ENCODE measurements at places on chromosomes 12 and 14. TPM values are rescaled to one million over a fixed set of nuclear protein-coding genes. Genes with fewer than 3 reads are reported as not detected.

Gene CDCA3
- 125 TPM for total RNA-seq

Gene SPIC
- not detected for total RNA-seq

GRCh38 chr14:58703161-58703506, 65.4 kb downstream of the DACT1 start:
- H3K27ac ChIP-seq, result no peak overlapping the region
- H3K27me3 ChIP-seq, result peaks cover 27% of the 10 kb centered on the region
- H3K36me3 ChIP-seq, result no peaks in the 10 kb centered on the region
- DNase-seq, result no peak
- no peaks in the 10 kb centered on the region for H3K4me1 ChIP-seq
- no peak overlapping the region for H3K4me3 ChIP-seq

DNA sequence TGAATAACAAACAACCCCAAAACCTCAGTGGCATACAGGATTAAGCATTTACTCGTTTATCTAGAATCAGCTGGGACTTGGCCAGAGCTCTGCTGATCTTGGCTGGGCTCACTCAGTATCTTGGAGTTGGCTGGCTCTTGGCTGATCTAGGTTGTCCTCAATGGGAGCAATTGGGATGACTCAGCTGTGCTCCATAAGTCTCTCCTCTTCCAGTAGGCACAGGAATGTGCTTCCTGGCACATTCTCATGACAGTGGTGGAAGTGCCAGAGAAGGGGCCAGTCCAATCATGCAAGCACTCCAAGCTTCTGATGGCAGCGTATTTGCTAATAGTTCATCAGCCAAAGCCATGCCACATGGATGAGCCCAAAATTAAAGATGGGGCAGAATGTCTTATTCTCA, 41.7 kb upstream of the ANO4 start:
- H3K4me1 ChIP-seq, result no peaks in the 10 kb centered on the region
- no peak for DNase-seq
- no peaks in the 10 kb centered on the region for H3K27me3 ChIP-seq
- no peak overlapping the region for H3K4me3 ChIP-seq

DNA sequence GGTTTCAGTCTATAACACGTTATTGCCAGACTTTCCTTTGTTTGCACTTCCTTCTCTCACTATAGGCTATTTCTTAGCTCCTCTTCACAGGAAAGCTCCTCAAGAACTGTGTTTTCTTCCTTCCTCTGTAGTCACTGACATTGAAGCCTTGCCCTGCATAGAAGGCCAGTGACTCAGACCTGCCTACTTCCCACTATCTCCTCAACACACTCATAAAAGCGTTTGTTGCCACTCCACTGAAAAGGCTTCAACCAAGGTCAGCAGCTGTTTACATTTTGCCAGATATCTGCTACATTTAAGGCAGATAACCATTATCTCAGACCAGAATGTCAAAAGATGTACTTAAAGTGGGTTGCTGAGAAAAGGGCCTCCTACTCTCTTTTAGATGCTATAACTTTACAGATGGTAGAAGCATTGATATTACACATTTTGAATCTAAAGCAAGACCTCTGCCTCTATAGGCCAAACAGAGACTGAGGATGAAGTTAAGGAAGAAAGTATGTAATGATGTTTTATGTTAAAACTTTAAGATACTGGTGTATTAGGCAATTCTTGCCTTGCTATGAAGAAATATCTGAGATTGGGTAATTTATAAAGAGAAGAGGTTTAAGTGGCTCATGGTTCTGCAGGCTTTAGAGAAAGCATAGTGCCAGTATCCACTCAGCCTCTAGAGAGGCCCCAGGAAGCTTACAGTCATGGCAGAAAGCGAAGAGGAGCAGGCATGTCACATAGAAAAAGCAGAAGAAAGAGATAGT, 233.3 kb upstream of the FLRT2 start:
- no peaks in the 10 kb centered on the region for H3K4me1 ChIP-seq
- no peak overlapping the region for H3K27ac ChIP-seq
- DNase-seq, result no peak

DNA sequence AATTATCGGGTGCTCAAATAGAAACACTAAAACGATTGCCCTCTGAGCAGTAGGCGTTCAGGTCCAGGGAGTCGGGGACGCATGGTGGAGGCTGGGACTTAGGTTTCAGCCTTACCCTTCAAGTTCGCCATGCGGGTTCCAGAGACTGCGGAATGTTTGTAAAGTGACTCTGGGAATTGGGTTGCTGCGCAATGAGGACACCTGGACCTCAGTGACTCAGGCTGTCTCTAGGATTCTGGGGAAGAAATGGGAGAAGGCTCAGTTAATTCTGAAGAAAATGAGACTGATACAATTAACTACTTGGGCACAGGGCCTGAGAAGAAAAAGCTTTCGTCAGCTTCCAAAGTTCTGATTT, 1.1 kb downstream of the LGALS3 start:
- DNase-seq, result no peak
- H3K27me3 ChIP-seq, result peaks cover 5% of the 10 kb centered on the region
- peak overlapping the region; percentile 72 for H3K27ac ChIP-seq
- peaks cover 47% of the 10 kb centered on the region for H3K36me3 ChIP-seq
- H3K4me3 ChIP-seq, result peak overlapping the region; percentile 80

Gene GPR132
- total RNA-seq, result 49.4 TPM

Gene OR4E2
- total RNA-seq, result not detected

DNA sequence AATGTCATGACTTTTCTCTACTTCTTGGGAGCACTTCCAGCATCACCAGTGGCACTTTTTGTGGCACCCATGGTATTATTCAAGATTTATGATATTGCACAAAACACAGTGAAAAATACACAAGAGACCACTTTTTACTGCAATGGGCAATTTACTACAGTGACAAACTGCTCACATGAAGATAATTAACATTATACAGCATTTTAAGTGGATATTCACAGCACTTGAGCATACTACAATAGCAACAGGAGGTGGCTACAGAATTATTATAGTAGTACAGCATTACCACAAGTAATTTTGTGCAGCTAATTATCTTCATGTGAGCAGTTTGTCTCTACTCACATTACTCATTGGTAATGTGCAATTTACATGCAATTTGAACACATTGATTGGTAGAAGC, 18.3 kb downstream of the IL26 start:
- H3K4me3 ChIP-seq, result no peak overlapping the region
- no peak overlapping the region for H3K27ac ChIP-seq
- H3K4me1 ChIP-seq, result peaks cover 30% of the 10 kb centered on the region
- H3K36me3 ChIP-seq, result peaks cover 11% of the 10 kb centered on the region
- peaks cover 28% of the 10 kb centered on the region for H3K27me3 ChIP-seq
- no peak for DNase-seq

Gene SYNDIG1L
- total RNA-seq, result not detected

- H3K27me3 ChIP-seq, result no peaks in the 10 kb centered on the region
- H3K36me3 ChIP-seq, result peaks cover 6% of the 10 kb centered on the region
- H3K27ac ChIP-seq, result no peak overlapping the region
These were observed 166.7 kb downstream of the ITPR2 start for GRCh38 chr12:26666286-26666685.

Gene TAS2R8
- not detected for total RNA-seq

DNA sequence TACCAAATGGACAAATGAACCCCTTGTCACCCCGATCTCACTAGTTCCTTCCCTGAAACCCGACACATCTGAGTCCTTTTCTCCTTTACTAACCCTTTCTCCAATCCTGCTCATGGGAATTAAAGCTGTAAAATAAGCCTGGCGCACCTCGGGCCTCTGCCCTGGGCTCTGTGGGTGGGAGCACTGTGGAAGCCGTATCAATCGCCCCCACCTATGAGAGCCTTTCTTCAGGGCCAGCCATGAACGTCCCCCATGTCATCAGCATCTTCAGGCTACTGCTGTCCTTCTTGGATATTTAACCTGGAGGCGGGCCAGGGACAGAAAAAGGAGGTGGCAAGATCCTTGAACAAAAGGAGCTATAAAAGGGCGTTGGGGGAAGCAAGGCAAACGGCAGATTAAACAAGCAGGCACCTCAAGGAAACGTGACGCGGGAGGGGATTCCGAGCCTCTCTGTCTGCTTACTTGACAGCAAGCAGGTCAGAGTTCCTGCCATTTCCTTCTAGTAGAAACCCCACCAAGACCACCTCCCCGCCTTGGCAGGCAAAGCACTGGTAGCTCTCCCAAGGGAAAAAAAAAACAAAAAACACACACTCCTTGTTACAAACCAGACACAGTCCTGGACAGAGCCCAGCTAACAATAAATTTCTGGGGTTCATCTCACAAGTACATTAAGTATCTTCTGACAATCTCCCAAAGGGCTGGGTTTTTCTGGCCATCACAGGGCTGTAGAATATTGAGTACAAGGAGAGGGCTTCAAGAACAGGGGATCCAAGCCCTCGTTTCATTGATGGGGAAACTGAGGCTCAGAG, 62.9 kb downstream of the DPF3 start:
- no peaks in the 10 kb centered on the region for H3K4me1 ChIP-seq
- H3K27ac ChIP-seq, result no peak overlapping the region
- H3K36me3 ChIP-seq, result no peaks in the 10 kb centered on the region
- DNase-seq, result no peak
- no peak overlapping the region for H3K4me3 ChIP-seq
- peaks cover 51% of the 10 kb centered on the region for H3K27me3 ChIP-seq

Gene PRB2
- not detected for total RNA-seq

DNA sequence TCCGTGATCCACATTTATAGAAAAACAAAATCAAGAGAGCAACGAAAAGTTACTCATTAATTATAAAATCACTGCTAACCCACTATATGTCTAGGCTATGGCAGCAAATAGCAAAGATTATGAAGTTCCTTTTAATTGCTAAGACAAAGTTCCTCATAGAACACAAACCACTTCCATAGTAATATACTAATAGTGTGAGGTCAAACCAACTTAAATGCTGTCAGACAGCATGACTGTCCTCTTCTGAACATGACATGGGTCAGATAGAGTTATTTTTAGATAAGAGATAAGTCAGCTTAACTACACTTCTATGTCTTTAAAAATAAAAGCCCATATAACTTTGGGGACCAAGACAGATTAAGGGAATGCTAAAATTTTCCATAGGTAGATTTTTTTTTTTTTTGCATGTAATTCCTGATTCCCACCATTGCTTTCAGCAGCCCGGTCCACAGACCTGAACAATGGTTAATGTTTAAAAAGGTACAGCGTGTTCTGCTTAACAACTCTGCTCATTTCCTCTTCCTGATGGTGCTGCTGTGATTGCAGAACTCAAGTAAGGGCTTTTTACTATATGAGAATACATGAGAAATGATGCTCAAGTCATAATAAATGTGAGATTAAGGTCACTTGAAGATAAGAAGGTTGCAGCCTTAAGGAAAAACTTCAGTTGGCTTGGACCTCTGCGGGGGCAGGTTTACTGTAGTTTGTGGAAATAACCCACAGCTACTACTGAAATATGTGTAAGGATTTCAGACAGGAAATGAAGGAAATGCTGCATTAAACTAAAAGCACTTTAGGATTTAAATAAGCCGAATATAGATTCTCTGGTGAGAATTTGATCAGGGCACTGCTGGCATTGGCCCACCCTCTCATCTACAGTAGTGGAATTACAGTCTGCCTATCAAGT, 37.7 kb upstream of the DUSP6 start:
- H3K4me1 ChIP-seq, result peaks cover 28% of the 10 kb centered on the region
- H3K27me3 ChIP-seq, result no peaks in the 10 kb centered on the region
- no peak overlapping the region for H3K27ac ChIP-seq
- no peak overlapping the region for H3K4me3 ChIP-seq
- peaks cover 15% of the 10 kb centered on the region for H3K36me3 ChIP-seq

Gene CLEC1B
- total RNA-seq, result not detected

- no peaks in the 10 kb centered on the region for H3K27me3 ChIP-seq
- no peak overlapping the region for H3K4me3 ChIP-seq
- no peak for DNase-seq
- no peaks in the 10 kb centered on the region for H3K36me3 ChIP-seq
- H3K4me1 ChIP-seq, result peaks cover 7% of the 10 kb centered on the region
- no peak overlapping the region for H3K27ac ChIP-seq
These were observed 24.0 kb upstream of the MDM2 start for GRCh38 chr12:68784015-68784414.

DNA sequence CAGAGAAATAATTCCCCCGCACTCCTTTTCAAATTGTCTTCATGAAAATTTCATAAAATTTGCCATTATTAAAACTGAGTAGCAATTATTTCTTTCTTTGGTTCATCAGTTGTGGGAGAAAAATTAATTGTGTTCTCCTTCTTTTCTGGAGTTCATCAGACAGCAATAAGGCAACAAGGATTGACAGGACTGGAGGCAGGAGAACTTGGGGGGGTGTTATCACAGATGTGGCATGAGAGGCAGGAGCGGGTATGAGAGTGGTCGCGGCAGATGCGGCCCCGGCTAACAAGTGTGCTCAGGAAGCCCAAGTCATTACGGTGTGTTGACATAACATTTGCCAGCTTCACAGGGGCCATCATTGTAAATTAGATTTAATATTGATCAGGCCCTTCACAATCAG, 306.6 kb upstream of the TMPO start:
- no peaks in the 10 kb centered on the region for H3K27me3 ChIP-seq
- H3K36me3 ChIP-seq, result no peaks in the 10 kb centered on the region
- H3K4me3 ChIP-seq, result no peak overlapping the region

Gene SRSF9
- total RNA-seq, result 240 TPM

DNA sequence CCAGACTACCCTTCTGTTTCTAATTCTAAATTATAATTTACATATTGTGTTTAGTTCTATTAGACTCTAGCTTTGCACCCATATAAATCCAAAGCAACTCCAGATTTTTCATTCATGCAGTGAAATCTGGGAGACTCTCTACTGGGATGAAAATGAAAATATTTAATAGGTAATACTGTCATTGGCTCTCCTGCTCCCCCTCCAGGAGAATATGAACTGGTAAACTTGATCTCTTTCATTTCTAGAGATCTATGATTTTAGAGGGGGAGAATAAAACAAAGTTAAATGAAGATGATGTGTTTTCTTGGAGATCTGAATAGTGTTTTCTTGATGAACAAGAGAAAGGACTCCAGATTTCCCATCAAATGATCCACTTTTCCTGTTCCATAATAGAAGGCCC, 104.3 kb upstream of the TMCC3 start:
- H3K27ac ChIP-seq, result no peak overlapping the region
- no peak overlapping the region for H3K4me3 ChIP-seq
- H3K36me3 ChIP-seq, result no peaks in the 10 kb centered on the region
- no peak for DNase-seq
- peaks cover 32% of the 10 kb centered on the region for H3K27me3 ChIP-seq

- peak overlapping the region; percentile 41 for H3K4me3 ChIP-seq
- peaks cover 4% of the 10 kb centered on the region for H3K36me3 ChIP-seq
- no peak for DNase-seq
- peaks cover 22% of the 10 kb centered on the region for H3K4me1 ChIP-seq
- peaks cover 57% of the 10 kb centered on the region for H3K27me3 ChIP-seq
These were observed 785 bp upstream of the ACTN1 start for GRCh38 chr14:68979722-68980451.

Gene STRAP
- 96.3 TPM for total RNA-seq

- DNase-seq, result no peak
- peaks cover 32% of the 10 kb centered on the region for H3K4me1 ChIP-seq
- no peak overlapping the region for H3K27ac ChIP-seq
- no peaks in the 10 kb centered on the region for H3K36me3 ChIP-seq
- no peak overlapping the region for H3K4me3 ChIP-seq
- peaks cover 15% of the 10 kb centered on the region for H3K27me3 ChIP-seq
These were observed 38.8 kb upstream of the ATP23 start for GRCh38 chr12:57902478-57902969.

Gene SLC10A1
- not detected for total RNA-seq

Gene OR6C6
- total RNA-seq, result not detected

- H3K27ac ChIP-seq, result no peak overlapping the region
- peaks cover 4% of the 10 kb centered on the region for H3K27me3 ChIP-seq
- DNase-seq, result no peak
- peaks cover 6% of the 10 kb centered on the region for H3K4me1 ChIP-seq
- H3K36me3 ChIP-seq, result no peaks in the 10 kb centered on the region
These were observed 24.4 kb upstream of the TBX5 start for GRCh38 chr12:114430306-114430705.

All from activated CD8-positive, alpha-beta memory T cell treated with anti-CD3 and anti-CD28 coated beads, Interleukin-2, amount 10 ng/mL, durations not matched to agents 7 days and 5 days (primary cell).